ENCODE measurements at places on chromosomes 3 and 15. TPM values are rescaled to one million over a fixed set of nuclear protein-coding genes. Genes with fewer than 3 reads are reported as not detected.

Gene SLC24A5
- not detected for total RNA-seq

Gene TRIM42
- not detected for total RNA-seq

Gene GRAMD1C
- 0.79 TPM for total RNA-seq

GRCh38 chr3:129822679-129823078 lies 70.8 kb downstream of the TMCC1 start:
- H3K27me3 ChIP-seq, result no peaks in the 10 kb centered on the region
- H3K4me3 ChIP-seq, result no peak overlapping the region
- DNase-seq, result no peak
- no peak overlapping the region for H3K27ac ChIP-seq

DNA sequence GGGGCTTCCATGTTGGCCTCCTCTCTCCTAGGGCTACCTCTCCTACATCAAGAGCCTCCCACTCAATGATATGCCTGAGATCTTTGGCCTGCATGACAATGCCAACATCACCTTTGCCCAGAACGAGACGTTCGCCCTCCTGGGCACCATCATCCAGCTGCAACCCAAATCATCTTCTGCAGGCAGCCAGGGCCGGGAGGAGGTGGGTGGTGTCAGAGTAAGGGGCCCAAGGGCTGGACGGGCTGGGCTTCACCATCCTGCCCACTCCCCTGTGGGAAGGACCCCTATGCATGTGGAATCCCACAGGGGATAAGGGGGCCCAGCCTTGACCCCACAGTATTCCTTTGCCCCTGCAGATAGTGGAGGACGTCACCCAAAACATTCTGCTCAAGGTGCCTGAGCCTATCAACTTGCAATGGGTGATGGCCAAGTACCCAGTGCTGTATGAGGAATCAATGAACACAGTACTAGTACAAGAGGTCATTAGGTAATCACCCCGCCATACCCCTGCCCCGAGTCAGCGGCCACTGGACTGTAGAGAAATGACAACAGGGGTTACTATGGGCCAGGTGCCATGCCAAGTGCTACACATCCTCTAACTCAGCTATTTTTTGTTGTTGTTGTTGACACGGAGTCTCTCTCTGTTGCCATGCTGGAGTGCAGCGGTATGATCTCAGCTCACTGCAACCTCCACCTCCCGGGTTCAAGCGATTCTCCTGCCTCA lies 47.1 kb downstream of the SEMA3G start:
- H3K4me3 ChIP-seq, result no peak overlapping the region
- DNase-seq, result no peak
- H3K36me3 ChIP-seq, result peaks cover 17% of the 10 kb centered on the region

GRCh38 chr3:87780811-87781210 lies 278.0 kb downstream of the CGGBP1 start:
- H3K4me3 ChIP-seq, result no peak overlapping the region
- no peaks in the 10 kb centered on the region for H3K27me3 ChIP-seq
- DNase-seq, result no peak
- H3K36me3 ChIP-seq, result no peaks in the 10 kb centered on the region
- no peak overlapping the region for H3K27ac ChIP-seq
- H3K4me1 ChIP-seq, result no peaks in the 10 kb centered on the region

GRCh38 chr3:37457378-37458065 lies 283.1 kb upstream of the LRRFIP2 start:
- H3K27ac ChIP-seq, result no peak overlapping the region
- no peak overlapping the region for H3K4me3 ChIP-seq
- H3K27me3 ChIP-seq, result peaks cover 86% of the 10 kb centered on the region
- H3K4me1 ChIP-seq, result no peaks in the 10 kb centered on the region

- H3K27ac ChIP-seq, result no peak overlapping the region
- H3K27me3 ChIP-seq, result no peaks in the 10 kb centered on the region
- no peak overlapping the region for H3K4me3 ChIP-seq
- H3K4me1 ChIP-seq, result no peaks in the 10 kb centered on the region
These were observed 8.6 kb downstream of the TM6SF1 start for GRCh38 chr15:83115831-83116565.

GRCh38 chr3:187025656-187026316 lies 95.5 kb downstream of the ST6GAL1 start:
- no peak overlapping the region for H3K27ac ChIP-seq
- H3K4me3 ChIP-seq, result no peak overlapping the region
- DNase-seq, result no peak
- peaks cover 5% of the 10 kb centered on the region for H3K4me1 ChIP-seq
- H3K36me3 ChIP-seq, result no peaks in the 10 kb centered on the region
- H3K27me3 ChIP-seq, result no peaks in the 10 kb centered on the region

DNA sequence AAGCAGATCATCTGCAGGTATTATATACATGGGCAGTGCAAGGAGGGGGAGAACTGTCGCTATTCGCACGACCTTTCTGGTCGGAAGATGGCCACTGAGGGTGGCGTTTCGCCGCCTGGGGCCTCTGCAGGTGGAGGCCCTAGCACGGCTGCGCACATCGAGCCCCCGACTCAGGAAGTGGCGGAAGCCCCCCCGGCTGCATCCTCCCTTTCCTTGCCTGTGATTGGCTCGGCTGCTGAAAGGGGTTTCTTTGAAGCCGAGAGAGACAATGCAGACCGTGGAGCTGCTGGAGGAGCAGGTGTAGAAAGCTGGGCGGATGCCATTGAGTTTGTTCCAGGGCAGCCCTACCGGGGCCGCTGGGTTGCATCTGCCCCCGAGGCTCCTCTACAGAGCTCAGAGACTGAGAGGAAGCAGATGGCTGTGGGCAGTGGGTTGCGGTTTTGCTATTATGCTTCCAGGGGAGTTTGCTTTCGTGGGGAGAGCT lies 639 bp downstream of the MKRN3 start:
- no peaks in the 10 kb centered on the region for H3K36me3 ChIP-seq
- H3K4me1 ChIP-seq, result no peaks in the 10 kb centered on the region
- H3K27ac ChIP-seq, result no peak overlapping the region
- no peaks in the 10 kb centered on the region for H3K27me3 ChIP-seq
- DNase-seq, result no peak
